Activated T-helper 2 cell treated with anti-CD3 and anti-CD28 coated beads, Interferon-gamma antibody, Interleukin-2, Interleukin-4, amounts not matched to agents 10 μg/mL and 5 μg/mL and 100 μg/mL, durations not matched to agents 14 hours and 24 hours and 36 hours (primary cell): ENCODE measurements at places on chromosomes 6 and 20.
A peak's percentile ranks its signal among the peaks of the same experiment; 100 is the strongest.

- H3K36me3 ChIP-seq = peaks cover 80% of the 10 kb centered on the region
- no peak overlapping the region for H3K4me3 ChIP-seq
- H3K27ac ChIP-seq = no peak overlapping the region
- H3K4me1 ChIP-seq = no peaks in the 10 kb centered on the region
- no peaks in the 10 kb centered on the region for H3K27me3 ChIP-seq
- DNase-seq = no peak
Measured at GRCh38 chr6:158751224-158751623, 67.9 kb downstream of the EZR start.

GRCh38 chr20:7772371-7772770 lies 167.9 kb downstream of the HAO1 start:
- H3K4me3 ChIP-seq = no peak overlapping the region
- peaks cover 11% of the 10 kb centered on the region for H3K36me3 ChIP-seq

DNA sequence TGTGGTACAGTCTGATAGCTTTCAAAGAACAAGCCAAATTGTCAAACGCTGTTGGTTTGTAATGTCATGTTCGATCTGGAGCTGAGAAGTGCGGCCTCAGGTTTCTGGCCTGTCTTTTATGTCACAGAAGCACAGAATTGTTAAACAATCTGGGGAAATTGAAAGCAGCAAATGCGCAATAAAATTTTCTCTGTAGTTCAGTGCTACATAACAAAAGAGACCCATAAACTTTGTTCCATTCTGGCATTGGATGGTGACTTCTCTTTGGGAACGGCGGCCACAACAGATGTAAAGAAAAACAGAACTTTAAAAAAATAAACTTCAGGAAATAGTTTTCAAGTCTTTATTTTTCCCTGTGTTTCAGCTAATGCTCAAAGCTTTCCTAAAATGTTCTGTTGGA lies 106.9 kb downstream of the PRL start:
- H3K27ac ChIP-seq = no peak overlapping the region
- peaks cover 4% of the 10 kb centered on the region for H3K4me1 ChIP-seq
- no peak overlapping the region for H3K4me3 ChIP-seq
- no peaks in the 10 kb centered on the region for H3K27me3 ChIP-seq

DNA sequence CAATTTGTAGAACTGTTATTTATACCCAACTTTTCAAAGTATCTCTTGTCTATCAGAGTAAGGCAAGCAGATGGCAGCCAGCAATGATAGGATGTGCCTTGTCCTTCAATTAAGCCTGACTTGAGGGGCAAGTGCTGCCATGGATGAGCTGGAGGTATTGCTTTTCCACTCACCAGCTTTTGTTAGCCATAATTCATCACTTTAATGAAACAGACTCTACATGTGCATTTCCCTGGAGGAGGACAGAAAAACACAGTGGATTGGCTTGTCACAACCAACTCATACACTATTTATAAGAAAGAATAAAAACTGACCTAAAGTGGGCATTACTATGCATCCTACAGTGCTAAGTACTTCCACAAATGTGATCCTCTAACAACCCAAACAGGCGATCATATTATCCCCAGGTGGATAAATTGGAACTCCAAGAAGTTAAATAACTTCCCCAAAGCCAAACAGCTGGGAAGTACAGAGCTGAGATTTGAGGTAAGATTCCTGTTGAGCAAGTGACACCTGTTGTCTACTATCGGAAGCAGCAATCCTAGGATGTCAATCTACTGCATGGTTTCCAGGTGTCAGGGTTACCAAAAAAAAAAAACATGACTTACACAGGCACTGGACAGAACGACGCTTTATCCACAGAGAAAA lies 73.9 kb upstream of the NRSN1 start:
- no peaks in the 10 kb centered on the region for H3K4me1 ChIP-seq
- no peaks in the 10 kb centered on the region for H3K36me3 ChIP-seq
- H3K27ac ChIP-seq = no peak overlapping the region
- H3K4me3 ChIP-seq = no peak overlapping the region
- no peak for DNase-seq

DNA sequence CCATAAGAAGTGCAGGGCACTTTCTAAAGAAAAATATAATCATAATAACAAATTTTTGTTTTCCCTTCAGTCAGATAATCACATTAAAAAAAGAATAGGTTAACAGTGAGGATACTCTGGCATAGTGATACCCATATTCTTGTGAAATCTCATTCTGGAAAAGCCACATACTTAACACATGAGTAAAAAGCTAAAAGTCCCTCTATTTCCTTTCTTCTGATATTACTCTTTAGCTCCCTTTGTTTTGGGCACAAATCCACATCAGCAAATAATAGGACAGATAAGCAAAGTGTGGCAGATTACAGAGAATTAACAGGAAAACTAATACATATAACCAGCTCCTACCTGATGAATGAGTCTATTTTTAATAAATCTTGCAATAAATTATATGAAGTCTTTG lies 15.8 kb downstream of the SHPRH start:
- no peak overlapping the region for H3K4me3 ChIP-seq
- peaks cover 2% of the 10 kb centered on the region for H3K4me1 ChIP-seq
- DNase-seq = no peak
- no peak overlapping the region for H3K27ac ChIP-seq
- H3K36me3 ChIP-seq = peaks cover 62% of the 10 kb centered on the region

GRCh38 chr20:23002276-23002675 lies 32.8 kb upstream of the SSTR4 start:
- no peak for DNase-seq
- no peaks in the 10 kb centered on the region for H3K36me3 ChIP-seq
- no peaks in the 10 kb centered on the region for H3K27me3 ChIP-seq
- no peaks in the 10 kb centered on the region for H3K4me1 ChIP-seq
- no peak overlapping the region for H3K27ac ChIP-seq

- no peak for DNase-seq
- H3K4me3 ChIP-seq = no peak overlapping the region
- no peaks in the 10 kb centered on the region for H3K27me3 ChIP-seq
- H3K27ac ChIP-seq = no peak overlapping the region
- H3K4me1 ChIP-seq = peaks cover 35% of the 10 kb centered on the region
- peaks cover 61% of the 10 kb centered on the region for H3K36me3 ChIP-seq
Measured at GRCh38 chr6:98941319-98941718, 6.4 kb downstream of the FBXL4 start.

DNA sequence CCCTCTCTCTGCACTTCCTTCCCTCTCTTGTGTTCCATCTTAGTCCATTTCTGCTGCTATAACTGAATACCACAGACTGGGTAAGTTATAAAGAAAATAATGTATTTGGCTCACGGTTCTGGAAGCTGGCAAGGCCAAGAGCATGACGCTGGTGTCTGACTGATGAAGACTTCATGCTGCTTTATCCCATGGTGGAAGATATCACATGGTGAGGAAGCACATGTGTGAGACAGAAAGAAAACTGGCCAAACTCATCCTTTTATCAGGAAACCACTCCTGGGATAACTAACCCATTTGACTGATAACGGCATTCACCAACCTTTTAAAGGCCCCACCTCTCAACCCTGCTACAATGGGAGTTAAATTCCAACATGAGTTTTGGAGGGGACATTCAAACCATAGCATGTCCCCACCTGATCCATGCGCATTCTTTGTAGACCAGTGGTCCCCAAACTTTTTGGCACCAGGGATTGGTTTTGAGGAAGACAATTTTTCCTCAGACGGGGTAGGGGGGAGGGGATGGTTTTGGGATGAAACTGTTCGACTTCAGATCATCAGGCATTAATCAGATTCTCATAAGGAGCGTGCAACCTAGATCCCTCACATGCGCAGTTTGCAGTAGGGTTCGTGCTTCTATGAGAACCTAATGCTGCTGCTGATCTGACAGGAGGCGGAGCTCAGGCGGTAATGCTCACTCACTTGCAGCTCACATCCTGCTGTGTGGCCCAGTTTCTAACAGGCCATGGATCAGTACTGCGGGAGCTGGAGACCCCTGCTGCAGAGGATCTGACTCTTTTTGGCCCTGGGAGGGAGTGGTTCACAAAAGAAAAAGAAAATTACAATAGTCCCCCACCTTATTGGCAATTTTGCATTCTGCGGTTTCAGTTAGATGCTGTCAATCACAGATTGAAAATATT lies 71.7 kb upstream of the RNF24 start:
- peaks cover 1% of the 10 kb centered on the region for H3K27me3 ChIP-seq
- peaks cover 4% of the 10 kb centered on the region for H3K36me3 ChIP-seq
- no peak overlapping the region for H3K27ac ChIP-seq
- H3K4me3 ChIP-seq = no peak overlapping the region
- peaks cover 35% of the 10 kb centered on the region for H3K4me1 ChIP-seq

DNA sequence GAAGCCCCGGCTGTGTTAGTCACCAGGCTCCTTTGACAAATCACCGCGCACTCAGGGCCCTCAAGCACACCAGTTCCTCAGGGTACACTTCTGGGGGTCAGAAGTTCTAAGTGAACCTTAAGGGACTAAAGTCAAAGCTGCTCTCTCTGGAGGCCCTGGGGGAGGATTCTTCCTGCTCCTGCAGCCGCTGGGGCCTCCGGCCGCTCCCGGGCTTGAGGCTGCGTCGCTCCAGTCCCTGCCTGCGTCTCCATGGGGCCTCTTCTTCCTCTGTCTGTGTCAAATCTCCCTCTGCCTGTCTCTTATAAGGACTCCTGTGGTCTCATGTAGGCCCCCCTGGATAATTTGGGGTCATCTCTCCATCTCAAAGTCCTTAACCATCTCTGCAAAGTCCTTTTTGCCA lies 18.1 kb upstream of the GATA5 start:
- peaks cover 2% of the 10 kb centered on the region for H3K27me3 ChIP-seq
- H3K4me1 ChIP-seq = no peaks in the 10 kb centered on the region
- no peak for DNase-seq
- H3K36me3 ChIP-seq = no peaks in the 10 kb centered on the region
- H3K27ac ChIP-seq = no peak overlapping the region

- H3K4me3 ChIP-seq = no peak overlapping the region
- no peak for DNase-seq
- H3K27ac ChIP-seq = no peak overlapping the region
Measured at GRCh38 chr6:63058601-63059000, 152.7 kb upstream of the FKBP1C start.

DNA sequence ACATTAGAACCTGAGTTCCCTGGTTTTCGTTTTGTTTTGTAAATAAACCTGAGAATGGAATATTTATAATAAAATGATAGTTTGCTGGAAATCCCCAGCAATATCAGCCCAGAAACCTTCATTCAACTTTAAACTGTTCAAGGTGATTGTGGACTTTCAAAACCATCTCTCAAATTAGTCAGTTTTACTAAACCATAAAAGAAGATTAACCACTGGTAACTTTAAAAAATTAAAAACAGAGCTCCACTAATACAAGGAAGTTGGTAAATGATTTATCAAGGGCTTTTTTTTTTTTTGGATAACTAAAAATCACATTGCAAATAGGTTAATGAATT lies 10.0 kb downstream of the MBOAT1 start:
- no peaks in the 10 kb centered on the region for H3K27me3 ChIP-seq
- peaks cover 57% of the 10 kb centered on the region for H3K36me3 ChIP-seq
- no peak for DNase-seq

- H3K4me3 ChIP-seq = no peak overlapping the region
- H3K27ac ChIP-seq = no peak overlapping the region
- H3K36me3 ChIP-seq = no peaks in the 10 kb centered on the region
- no peak for DNase-seq
- no peaks in the 10 kb centered on the region for H3K27me3 ChIP-seq
- peaks cover 7% of the 10 kb centered on the region for H3K4me1 ChIP-seq
Measured at GRCh38 chr6:37922563-37922962, 103.0 kb downstream of the ZFAND3 start.

GRCh38 chr6:43020847-43021246 lies 576 bp upstream of the RRP36 start:
- DNase-seq = no peak
- peaks cover 22% of the 10 kb centered on the region for H3K4me1 ChIP-seq
- no peaks in the 10 kb centered on the region for H3K27me3 ChIP-seq
- H3K36me3 ChIP-seq = peaks cover 54% of the 10 kb centered on the region
- H3K27ac ChIP-seq = peak overlapping the region; percentile 58

GRCh38 chr6:3282476-3283236 lies 23.9 kb downstream of the PSMG4 start:
- DNase-seq = no peak
- no peaks in the 10 kb centered on the region for H3K27me3 ChIP-seq
- no peak overlapping the region for H3K4me3 ChIP-seq
- no peak overlapping the region for H3K27ac ChIP-seq
- peaks cover 3% of the 10 kb centered on the region for H3K36me3 ChIP-seq

DNA sequence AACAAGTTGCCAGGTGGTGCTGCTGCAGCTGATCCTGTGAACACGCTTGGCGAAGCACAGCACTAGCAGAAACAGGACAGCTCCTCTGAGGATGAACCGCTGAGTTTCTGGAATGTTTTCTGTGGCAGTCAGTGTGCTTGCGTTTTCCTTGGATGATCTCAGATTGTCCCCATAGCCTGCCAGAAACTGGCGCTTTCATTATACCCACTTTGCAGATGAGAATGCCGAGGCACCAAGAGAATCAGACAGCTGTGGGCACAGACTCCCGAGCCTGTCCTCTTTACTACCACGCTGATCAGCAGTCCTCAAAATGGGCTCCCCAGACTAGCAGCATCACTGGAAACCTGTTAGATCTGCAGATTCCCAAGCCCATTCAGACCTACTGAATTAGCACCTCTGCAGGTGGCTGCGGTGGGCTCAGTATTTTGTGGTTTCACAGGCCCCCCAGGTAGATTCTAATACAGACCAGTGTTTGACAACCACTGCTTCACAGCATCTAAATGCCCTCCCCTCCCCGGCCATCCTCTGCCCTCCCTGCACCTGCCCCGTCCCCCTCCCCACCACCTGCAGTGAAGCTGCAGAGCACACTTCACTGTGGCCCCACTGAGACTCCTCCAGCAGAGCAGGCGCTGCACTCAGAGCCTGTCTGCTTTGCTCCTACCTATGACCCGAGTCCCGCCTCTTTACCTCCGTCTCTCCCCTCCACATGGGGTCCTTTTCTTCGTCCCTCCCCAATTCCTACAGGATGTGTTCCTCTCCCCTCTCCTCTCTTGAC lies 29.6 kb downstream of the SPATA2 start:
- DNase-seq = no peak
- no peaks in the 10 kb centered on the region for H3K27me3 ChIP-seq
- peaks cover 5% of the 10 kb centered on the region for H3K4me1 ChIP-seq

DNA sequence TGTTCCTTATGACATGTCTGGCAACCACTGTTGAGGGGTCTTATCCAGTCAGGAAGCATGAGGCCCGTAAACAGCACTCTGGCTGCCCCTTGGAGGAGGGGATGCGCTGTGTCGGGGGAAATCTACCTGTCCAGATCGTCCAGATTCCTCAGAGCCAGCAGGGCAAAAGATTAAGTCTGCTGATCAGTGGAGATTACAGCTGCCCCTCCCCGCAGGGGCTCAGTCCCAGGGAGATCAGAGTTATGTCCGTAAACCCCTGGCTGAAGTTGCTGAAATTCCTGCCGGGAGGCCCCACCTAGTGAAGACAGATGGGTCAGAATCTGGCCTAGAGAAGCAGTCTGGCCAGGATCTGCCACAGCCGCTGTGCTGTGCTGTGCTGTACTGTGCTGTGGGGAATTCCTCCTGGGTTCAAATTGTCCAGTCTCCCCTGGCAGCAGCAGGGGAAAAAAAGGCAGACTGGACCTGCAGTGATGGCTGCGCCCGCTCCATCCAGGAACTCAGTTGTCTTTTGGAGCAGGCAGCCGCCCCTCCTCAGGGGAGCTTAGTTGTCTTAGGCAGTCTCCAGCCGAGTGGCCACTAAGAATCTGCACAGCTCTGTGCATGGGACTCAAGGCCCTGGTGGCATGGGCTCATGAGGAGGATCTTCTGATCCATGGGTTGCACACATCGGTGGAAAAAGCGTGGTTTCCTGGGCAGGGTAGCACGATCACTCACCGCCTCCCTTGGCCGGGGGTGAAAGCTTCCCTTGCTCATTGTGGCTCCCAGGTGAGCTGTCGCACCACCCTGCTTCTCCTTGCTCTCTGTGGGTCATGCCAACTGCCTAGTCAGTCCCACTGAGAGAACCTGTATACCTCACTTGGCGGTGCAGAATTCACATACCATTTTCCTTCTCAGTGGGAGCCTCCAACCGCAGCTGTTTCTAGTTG lies 1368.8 kb upstream of the ADGRB3 start:
- DNase-seq = no peak
- no peaks in the 10 kb centered on the region for H3K36me3 ChIP-seq
- no peak overlapping the region for H3K4me3 ChIP-seq
- no peak overlapping the region for H3K27ac ChIP-seq
- H3K4me1 ChIP-seq = no peaks in the 10 kb centered on the region
